ENCODE measurements at places on chromosomes 11 and 22. TPM values are rescaled to one million over a fixed set of nuclear protein-coding genes. Genes with fewer than 3 reads are reported as not detected.

- DNase-seq, result peak; percentile 18
These were observed 21.1 kb downstream of the RFPL3 start for GRCh38 chr22:32378707-32379272.

FZD4 gene
- polyA plus RNA-seq, result 3.1 TPM

TMX2 gene
- polyA plus RNA-seq, result 70.4 TPM

GRCh38 chr11:47391077-47391583 is 12.8 kb upstream of the SPI1 start:
- DNase-seq, result no peak

EIF3D gene
- polyA plus RNA-seq, result 335 TPM

DNA sequence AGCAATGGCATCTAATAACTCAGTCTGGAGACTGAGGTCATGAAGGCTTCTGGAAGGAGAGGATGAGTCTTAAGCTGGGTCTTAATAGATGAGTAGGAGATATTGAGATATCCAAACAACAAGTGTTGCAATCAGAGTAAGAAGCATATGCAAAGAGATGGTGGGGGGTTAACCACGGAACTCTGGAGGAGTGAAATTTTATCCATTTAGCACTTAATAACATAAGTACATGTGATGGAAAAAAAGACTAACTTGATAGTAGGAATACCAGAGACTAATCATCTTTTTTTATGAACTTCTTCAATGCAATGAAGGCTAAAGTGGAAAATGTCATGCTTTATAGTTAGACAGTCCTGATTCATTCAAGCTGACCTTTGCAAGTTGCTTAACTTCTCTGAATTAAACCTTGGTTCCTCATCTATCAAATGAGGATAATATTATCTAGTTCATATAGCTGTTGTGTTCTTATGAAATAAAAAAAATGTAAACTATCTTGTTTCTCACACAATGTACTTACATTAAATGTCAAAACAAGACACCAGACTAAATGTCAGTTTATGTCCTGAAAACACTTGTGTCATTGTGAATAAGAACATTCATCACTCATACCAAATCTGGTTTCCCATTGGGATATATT is 403.1 kb upstream of the CCDC90B start:
- DNase-seq, result no peak

DNA sequence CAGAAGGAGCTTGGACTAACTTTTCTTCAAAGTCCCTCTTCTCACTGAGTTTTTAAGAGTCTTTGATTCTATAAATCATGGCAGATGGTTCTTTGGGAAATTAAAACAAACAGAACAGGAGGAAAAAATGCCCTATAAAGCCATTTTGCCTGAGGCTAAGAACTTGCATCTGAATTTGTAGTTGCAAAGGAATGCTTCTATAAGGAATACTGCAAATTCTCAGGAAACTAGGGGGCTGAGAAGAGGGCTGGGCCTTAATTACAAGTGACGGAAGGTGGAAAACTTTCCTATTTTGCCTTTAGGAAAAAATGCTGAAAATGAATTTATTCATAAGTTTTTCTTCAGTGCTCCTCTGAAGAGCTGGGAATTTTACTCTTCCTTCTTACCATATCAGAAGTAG is 90.0 kb upstream of the NARS2 start:
- DNase-seq, result peak; percentile 53

- DNase-seq, result no peak
These were observed 906.2 kb downstream of the BRD1 start for GRCh38 chr22:48921411-48921903.

SMIM38 gene
- polyA plus RNA-seq, result 0.05 TPM

GRCh38 chr11:95512682-95513081 is 276.9 kb downstream of the FAM76B start:
- peak; percentile 88 for DNase-seq

TP53AIP1 gene
- polyA plus RNA-seq, result not detected

GRCh38 chr11:65606876-65607613 is 7.0 kb downstream of the MAP3K11 start:
- peak; percentile 93 for DNase-seq

- no peak for DNase-seq
These were observed 49.0 kb downstream of the DNHD1 start for GRCh38 chr11:6545917-6546605.

- no peak for DNase-seq
These were observed 42.1 kb downstream of the PACSIN2 start for GRCh38 chr22:42972649-42973535.

All from IMR-90 (cell line).